SIG-M5 (cell line): ENCODE measurements at places on chromosomes 5 and 9.

- no peak for DNase-seq
Observed at GRCh38 chr5:91486638-91487037, 103.5 kb upstream of the ARRDC3 start.

DNA sequence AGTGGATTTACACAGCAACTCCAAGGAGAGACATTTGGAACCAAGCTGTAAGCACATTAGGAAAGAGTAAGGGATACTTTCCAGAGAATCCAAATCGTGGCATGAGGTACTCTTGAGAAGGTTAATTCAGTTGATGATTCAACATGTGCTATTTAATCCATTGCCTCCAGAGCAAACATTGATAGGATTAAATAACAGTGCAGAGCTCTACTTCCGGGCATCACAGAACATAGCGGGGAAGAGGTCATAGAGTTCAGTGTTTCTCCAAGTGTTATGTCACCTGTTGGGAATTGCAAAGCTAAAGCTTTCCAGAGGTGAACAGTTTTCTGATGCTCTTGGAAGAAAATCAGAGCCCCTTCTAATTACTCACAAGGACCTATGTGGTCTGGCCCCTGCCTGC lies 127.5 kb downstream of the PPP2R2B start:
- DNase-seq, result no peak

DNA sequence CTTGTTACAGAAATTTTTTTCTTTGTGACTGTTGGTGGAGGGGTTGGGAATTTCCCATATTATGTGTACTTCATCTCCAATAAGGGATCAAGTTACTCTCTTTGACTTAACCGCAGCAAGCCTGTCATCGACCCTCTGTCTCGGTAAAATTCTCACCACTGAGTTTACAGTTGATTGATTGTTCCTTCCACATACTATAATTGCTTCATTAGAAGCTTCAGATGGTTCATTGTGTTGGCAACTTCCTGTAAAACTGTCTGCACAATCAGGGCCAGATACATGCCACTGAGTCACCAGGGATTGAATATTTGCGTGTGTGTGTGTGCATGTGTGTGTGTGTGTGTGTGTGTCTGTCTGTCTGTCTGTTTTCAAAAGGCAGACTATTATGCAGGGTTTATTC lies 176.6 kb downstream of the ZNF462 start:
- no peak for DNase-seq

DNA sequence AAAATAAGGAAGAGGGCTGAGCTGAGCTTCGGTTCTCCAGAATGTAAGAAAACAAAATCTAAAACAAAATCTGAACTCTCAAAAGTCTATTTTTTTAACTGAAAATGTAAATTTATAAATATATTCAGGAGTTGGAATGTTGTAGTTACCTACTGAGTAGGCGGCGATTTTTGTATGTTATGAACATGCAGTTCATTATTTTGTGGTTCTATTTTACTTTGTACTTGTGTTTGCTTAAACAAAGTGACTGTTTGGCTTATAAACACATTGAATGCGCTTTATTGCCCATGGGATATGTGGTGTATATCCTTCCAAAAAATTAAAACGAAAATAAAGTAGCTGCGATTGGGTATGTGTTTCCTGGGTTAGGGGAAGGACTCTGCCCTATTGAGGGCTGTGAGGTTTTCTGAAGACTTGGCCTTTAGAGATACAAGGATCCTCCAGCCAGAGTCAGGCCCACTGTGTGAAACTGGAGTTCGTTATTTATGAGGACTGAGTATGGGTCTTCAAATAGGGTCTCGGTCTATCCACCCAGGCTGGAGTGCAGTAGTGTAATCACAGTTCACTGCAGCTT lies 3.8 kb downstream of the EGR1 start:
- no peak for DNase-seq

DNA sequence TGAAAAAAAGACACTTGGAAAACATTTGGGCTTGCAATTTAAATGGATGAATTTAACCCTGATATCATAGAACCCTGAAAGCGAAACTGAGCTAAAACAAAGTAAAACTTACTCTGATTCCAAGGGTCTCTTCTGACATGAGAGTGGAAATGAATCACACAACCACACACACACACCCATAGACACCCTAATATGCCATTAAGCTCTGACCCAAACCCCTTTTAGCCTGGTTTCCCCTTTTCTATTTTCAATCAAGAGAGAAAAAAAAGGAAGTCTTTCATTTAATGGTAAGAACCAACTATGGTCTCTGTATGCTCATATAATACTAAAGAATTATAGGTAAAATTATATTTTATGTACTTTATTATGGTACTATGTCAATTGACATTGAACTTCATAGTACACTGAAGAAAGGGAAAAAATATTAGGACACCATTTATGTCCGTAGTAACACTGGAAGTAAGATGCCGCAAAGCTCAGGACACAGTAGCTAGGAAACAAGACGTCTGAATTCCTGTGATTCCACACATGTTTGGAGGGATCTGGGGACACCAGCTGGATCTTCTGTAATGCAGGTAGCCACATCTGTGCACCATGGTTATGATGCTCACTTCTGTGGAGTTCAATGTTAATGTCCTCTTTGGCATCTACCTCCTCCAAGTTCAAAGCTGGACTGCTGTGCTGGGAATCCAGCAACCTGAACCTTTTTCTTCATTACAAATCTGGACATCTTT lies 95.8 kb downstream of the PCSK1 start:
- DNase-seq, result no peak

DNA sequence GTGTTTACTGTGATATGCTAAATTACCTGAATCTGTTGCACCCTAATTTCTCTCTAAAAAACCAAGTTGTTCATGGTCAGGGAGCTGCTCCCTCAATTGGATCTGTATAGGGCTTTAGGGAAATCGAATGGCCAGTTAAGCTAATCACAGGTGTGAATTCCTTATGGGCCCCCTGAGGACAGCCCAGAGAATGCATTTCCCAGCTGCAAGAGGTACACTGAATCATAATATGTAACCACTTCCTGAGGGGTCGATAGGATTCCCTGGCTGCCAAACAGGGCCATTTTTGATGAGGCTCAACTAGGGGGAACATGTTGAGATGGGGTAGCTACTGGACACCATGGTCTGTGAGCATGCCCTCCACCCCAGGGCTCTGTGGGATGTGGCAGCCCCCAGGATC lies 478.6 kb downstream of the CCDC171 start:
- DNase-seq, result no peak

DNA sequence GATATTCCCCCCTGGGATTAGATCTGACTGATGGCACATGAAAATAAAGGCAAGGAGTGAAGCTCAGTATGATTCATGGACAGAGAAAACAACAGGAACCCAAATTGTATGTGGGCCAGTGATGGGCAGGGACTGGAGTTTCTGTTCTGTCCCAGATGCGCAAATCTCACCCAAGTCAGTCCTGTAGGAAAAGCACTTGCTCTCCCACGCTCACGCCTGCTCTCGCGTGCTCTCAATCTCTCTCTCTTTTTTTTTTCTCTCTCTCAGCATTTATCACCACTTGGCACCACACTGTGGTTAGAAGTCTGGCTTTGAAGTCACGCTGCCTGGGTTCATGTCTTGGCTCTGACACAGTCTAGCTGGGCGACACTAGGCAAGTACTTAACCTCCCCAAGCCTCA lies 106.5 kb upstream of the LRRTM2 start:
- no peak for DNase-seq

DNA sequence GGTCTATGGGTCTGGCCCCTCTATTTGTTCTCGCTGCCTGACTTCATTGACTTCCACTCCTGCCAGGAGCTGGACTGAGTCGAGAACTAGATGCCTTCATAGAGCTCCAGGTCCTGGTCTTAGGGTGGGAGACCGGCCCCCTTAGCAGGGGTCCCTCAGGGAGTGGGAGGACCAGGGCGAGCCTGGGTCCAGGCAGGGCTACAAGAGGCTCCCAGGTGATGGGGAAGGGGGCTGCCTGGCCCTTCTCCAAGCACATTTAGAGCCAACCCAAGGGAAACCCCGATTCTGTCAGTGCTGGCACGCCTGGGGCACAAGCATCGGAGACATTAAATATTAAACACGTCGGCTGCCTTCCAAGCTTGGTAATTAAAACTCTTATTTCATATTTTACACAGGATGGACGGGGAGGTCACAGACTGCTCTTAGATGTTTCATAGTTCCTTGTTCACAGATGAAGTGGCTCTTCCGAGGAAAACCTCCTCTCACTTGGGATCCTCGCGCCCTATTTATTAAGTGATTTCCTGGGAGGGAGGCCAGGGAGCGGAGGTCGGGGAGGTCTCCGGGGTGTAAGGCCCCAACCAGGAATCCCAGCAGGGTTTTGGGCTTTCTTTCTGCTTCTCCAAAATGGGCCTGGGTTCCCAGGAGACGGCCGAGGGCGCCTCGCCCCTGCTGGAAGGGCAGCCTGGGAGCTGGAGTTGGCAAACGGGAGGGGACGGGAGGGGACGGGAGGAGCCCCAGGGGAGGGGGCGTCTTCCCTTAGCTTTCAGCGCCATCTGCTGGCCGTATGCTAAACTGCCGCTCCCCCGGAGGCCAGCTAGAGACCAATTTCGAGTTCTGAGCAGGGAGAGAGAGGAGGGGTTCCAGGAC lies 23.4 kb upstream of the ZBTB43 start:
- DNase-seq, result no peak

DNA sequence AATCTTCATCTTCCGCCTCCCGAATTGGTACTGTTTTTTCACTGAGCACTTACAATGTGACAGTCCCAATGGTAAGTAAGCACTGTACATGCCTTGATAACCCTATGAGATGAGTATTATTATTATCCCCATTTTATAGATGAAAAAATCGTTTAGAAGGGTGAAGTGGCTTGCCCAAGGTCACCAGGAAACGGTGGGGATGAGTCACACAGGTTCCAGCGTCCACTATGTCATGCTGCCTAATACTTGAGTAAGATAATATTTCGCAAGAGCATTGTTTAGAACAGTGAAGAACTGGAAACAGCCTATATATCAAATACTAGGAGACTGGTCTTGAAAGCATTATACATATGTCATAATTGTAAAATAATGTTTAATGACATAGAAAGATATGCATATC lies 12.9 kb downstream of the HAND1 start:
- DNase-seq, result no peak

DNA sequence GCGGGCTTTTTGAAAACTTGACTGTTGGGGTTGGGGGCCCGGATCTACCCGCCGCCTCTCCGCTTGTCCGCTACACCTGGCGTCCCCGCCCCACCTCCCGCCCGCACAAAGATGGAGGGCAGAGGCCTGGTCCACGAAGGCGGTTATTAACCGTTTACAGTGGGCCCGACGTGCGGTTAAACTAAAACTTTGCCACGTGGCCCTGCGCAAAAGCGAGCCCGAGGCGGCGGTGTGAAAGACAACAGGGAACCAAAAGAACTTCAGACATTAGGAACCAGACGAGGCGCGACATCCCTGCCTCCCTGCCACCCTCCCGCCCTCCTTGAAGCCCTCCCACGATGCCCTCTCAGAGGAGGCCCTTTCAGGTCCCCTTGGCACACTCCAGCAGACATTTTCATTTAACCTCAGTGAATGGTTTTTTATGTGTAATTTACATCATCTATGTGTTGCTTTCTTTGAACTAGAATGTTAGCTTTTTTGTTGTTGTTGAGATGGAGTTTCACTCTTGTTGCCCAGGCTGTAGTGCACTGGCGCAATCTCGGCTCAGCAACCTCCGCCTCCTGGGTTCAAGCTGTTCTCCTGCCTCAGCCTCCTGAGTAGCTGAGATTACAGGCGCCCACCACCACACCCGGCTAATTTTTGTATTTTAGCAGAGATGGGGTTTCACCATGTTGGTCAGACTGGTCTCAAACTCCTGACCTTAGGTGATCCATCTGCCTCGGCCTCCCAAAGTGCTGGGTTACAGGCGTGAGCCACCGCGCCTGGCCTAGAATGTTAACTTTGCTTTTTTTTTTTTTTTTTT lies 999 bp upstream of the HNRNPA0 start:
- no peak for DNase-seq

GRCh38 chr5:40775846-40776657 lies 20.3 kb upstream of the TTC33 start:
- DNase-seq, result no peak

GRCh38 chr5:54171645-54172384 lies 138.6 kb downstream of the ARL15 start:
- no peak for DNase-seq

GRCh38 chr9:10613419-10613818 lies 617 bp upstream of the PTPRD start:
- no peak for DNase-seq

DNA sequence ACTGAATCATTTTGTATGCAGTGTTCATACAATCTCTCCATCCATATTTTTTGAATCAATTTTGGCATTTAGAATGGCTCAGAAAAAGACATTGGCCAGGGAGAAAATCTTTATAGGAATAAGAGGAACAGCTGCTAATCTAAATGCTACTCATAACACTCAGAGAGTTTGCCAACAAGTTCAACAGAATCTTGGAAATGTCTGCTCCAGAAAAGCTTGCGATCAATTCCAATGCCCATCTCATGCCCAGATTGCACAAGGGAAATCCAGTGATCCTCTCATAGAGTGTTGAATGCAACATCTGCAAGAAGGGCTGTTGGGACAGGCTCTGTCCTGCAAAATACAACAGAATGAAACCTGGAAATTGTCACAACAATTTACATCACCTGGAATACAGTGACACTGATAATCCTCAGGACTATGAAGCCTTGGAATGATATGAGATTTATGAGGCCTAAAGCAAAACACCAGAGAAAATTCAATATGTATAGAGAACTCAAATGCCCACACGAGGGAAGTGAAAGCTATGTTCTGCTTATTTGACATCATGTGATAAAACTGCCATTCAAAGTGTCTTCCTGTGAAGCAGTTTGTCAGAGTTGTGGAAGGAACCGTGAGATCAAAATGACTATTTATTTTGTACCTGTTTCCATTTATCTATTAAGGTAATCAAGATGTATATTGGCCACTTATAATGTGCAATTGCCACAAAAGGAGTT lies 190.1 kb downstream of the PARP8 start:
- DNase-seq, result peak; percentile 12

- no peak for DNase-seq
Observed at GRCh38 chr9:5920860-5921328, 30.2 kb downstream of the MLANA start.

- DNase-seq, result no peak
Observed at GRCh38 chr5:33925278-33925677, 10.9 kb upstream of the RXFP3 start.

GRCh38 chr9:131754846-131755245 lies 15.0 kb upstream of the RAPGEF1 start:
- DNase-seq, result no peak

DNA sequence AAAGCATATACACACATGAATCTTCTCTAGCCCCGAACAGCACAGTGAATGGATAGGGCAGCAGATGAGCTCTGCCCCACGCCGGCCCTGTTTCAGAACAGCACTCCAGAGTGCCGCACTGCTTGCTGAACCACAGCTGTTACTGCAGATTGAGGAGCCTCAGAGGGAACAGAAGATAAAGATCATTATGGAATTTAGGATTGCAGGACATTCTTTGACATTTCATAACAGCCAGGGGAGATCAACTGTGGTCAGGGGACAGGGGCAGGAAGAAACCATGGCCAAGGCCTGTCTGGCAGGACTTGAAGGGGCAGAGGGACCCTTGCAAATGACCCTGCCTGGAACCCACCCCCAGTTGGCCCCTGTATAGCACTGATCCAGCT lies 20.6 kb downstream of the IRF1 start:
- no peak for DNase-seq

GRCh38 chr9:92514635-92515034 lies 21.2 kb downstream of the ECM2 start:
- no peak for DNase-seq

GRCh38 chr9:89667726-89668125 lies 62.9 kb downstream of the GADD45G start:
- no peak for DNase-seq

GRCh38 chr5:75072061-75072460 lies 19.7 kb upstream of the GCNT4 start:
- no peak for DNase-seq
